ENCODE measurements at places on chromosomes 2 and 18.

GRCh38 chr2:210421916-210422315 lies 54.6 kb downstream of the LANCL1 start:
- no peak for DNase-seq

DNA sequence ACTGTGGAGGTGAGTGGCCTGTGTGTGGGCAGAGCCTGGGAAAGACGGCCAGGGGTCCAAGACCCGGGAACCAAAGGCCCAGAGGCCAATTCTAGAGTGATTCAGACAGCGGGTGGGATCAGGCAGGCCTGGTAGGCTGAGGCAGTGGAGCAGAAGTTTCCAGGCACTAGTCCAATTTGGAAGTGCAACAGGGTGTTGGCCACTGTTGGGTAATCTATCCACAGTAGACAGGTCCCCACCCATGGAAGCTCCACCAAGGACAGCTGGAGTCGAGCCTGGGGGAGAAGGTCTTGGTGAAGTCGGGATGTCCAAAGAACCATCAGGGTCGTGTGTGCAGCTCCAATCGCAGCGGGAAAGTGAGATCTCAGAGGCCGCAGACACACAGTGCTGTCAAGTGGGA lies 125.8 kb upstream of the COPS8 start:
- no peak for DNase-seq

- DNase-seq, result no peak
These were observed 466.0 kb downstream of the RIT2 start for GRCh38 chr18:42649331-42650035.

DNA sequence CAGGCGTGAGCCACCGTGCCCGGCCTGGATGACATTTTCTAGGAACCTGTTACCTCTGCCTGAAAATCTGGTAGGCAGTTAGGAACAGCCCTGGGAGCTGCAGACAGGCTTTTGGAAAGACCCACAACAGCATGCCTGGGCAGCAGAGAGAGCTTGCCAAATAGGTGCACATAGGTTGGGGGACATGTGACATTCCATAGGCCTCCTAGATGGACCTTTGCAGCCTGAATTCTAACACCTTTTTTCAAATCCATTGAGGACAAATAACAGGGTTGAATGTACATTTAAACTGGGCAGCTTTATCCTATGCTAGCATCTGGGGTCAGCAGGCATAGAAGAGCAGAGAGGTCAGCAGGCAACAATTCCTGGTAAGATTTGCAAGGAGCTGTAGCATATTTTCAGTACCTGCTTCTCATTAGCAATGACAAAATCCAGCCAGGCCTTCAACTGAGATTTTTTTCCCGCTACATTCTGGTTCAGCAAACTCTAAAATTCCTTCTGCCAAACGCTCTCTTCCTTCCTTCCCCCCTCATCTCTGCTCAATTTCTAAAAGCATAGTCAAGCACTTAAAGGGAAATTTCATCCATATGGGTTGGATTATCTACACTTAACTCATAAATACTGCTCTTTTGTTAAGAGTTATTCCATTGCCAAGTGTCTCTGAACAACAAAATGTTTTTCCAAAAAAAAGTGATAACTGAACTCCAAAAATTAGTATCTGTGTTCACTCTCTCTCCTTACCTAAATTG lies 75.2 kb downstream of the SOWAHC start:
- DNase-seq, result no peak
